ENCODE measurements at places on chromosomes 7 and 10.
A peak's percentile ranks its signal among the peaks of the same experiment; 100 is the strongest.

DNA sequence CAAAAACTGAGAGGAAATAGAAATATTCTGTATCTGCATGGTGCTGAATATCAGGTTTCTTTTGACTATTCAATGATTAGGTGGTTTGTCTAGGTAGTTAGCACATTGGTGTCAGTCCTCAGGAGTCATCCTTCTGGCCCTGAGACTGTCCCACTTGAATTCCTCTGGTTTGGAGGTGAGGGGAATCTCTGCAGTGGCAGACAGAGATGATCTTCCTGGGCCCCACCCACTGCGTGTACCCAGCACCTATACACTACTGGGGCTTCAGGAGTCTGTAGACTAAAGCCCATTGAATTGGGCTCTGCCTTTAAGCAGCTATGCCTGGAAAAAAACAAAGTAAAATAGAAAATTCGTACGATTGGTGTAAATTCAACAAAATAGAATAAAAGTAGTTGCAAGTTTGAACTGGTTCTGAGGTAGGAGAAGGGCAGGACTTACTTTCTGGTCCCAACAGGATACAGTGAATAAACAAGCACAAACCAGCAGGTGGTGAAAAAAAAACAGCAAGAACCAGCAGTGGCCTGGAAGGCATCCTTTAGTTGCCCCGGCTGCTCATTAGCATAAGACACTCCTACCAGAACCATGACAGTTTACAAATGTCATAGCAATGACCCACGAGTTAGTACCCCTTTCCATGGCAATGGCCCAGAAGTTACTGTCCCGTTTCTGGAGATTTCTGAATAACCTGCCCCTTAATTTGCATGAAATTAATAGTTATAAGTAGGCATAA is 1.7 kb downstream of the LIPM start:
- peaks cover 3% of the 10 kb centered on the region for H3K27me3 ChIP-seq
- no peaks in the 10 kb centered on the region for H3K4me1 ChIP-seq
- no peaks in the 10 kb centered on the region for H3K36me3 ChIP-seq
- no peak overlapping the region for H3K4me3 ChIP-seq

GRCh38 chr7:51240868-51241267 is 75.7 kb downstream of the COBL start:
- H3K36me3 ChIP-seq: no peaks in the 10 kb centered on the region
- no peaks in the 10 kb centered on the region for H3K27me3 ChIP-seq
- no peak overlapping the region for H3K4me3 ChIP-seq
- no peak overlapping the region for H3K27ac ChIP-seq
- no peak for DNase-seq
- H3K4me1 ChIP-seq: peaks cover 14% of the 10 kb centered on the region

- no peaks in the 10 kb centered on the region for H3K36me3 ChIP-seq
- DNase-seq: peak; percentile 66
Measured at GRCh38 chr7:1532456-1533254, 2.2 kb downstream of the MAFK start.

- no peak overlapping the region for H3K27ac ChIP-seq
- DNase-seq: no peak
- no peaks in the 10 kb centered on the region for H3K27me3 ChIP-seq
Measured at GRCh38 chr10:48759113-48759901, 74.6 kb downstream of the WDFY4 start.

- no peaks in the 10 kb centered on the region for H3K36me3 ChIP-seq
- no peak overlapping the region for H3K4me3 ChIP-seq
Measured at GRCh38 chr7:19554581-19554980, 154.3 kb downstream of the POLR1F start.

DNA sequence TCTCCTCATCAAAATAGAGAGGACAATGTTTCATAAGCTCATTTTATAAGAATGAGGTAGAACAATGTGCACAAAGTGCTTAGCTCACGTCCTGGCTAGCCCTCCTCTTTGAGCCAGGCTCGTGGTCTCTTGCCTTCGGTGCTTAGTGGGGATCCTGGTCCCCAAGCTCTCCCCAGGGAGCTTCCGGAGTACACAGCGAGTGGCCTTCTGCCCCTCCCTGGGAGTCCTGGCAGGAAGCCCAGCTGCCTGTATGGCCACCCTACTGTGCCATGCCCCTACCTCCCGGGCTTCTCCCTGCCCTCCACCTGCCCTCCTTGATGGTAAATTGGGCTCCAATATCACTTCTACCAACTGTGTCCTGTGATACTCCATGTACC is 868 bp downstream of the MYO1G start:
- H3K36me3 ChIP-seq: peaks cover 13% of the 10 kb centered on the region
- H3K27ac ChIP-seq: no peak overlapping the region
- peaks cover 2% of the 10 kb centered on the region for H3K4me1 ChIP-seq
- no peak overlapping the region for H3K4me3 ChIP-seq

- H3K36me3 ChIP-seq: no peaks in the 10 kb centered on the region
- no peak overlapping the region for H3K4me3 ChIP-seq
- H3K27ac ChIP-seq: no peak overlapping the region
- H3K27me3 ChIP-seq: no peaks in the 10 kb centered on the region
- no peaks in the 10 kb centered on the region for H3K4me1 ChIP-seq
Measured at GRCh38 chr10:63421591-63421990, 44.2 kb downstream of the JMJD1C start.

GRCh38 chr10:68348265-68348741 is 15.6 kb upstream of the PBLD start:
- H3K27me3 ChIP-seq: no peaks in the 10 kb centered on the region
- H3K36me3 ChIP-seq: peaks cover 11% of the 10 kb centered on the region
- no peak overlapping the region for H3K27ac ChIP-seq
- DNase-seq: peak; percentile 16
- no peak overlapping the region for H3K4me3 ChIP-seq

DNA sequence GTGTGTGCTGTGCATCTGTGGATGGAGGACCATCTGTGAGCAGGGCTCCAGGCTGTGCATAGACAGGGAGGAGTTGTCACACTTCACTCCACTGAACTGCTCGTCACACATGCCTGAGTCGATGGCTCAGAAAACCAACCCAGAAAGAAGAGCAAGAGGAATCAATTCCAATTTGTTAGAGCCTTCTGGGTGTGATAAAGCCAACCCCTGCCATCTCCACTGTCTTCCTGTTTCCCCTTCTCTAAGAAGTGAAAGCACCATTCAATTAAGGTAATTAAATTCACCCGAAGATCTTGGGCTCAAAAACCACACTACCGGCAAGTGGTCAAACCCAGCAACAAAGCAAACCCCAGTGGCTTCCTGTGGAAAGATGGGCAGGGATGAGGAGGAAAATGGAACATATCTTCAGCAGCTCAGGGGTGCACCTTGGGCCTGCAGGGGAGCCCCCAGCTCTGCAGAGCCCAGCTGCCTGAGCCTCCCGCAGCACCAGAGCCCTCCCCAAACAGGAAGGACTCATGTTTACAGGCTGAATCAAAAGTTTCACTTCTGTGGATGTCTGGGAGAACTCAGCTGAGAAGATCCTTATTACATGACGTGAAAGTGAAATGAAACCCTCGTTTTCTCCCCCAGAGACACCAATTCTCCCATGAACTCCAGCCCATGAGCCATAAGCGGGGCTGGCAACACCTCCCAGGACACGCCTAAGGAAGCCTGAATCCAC is 10.9 kb downstream of the C10orf71 start:
- no peaks in the 10 kb centered on the region for H3K36me3 ChIP-seq
- DNase-seq: no peak
- H3K27me3 ChIP-seq: peaks cover 2% of the 10 kb centered on the region
- peaks cover 4% of the 10 kb centered on the region for H3K4me1 ChIP-seq
- H3K4me3 ChIP-seq: no peak overlapping the region
